ENCODE measurements at places on chromosomes 7 and 10.
A peak's percentile ranks its signal among the peaks of the same experiment; 100 is the strongest.

- no peak for DNase-seq
These were observed 242.8 kb downstream of the KLF6 start for GRCh38 chr10:3542185-3542611.

DNA sequence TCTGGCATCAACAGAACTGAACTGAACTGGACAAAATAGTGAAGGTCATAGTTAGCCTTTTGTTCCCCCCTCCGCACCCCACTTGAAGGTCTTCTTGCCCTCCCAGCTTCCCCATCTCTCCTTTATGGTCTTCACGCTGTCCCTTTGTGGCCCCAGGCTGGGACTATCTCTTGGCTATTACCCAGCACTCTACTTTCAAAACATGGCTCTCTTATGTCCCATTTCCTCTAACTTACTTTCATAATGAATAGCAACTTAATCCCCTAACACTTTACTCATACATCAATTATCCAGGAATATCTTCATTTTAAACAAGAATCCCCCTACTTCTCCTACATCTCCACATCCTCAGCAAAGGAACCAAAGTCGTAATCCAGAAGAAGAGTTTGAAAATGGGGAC, 135.3 kb upstream of the ITGB1 start:
- no peak for DNase-seq

DNA sequence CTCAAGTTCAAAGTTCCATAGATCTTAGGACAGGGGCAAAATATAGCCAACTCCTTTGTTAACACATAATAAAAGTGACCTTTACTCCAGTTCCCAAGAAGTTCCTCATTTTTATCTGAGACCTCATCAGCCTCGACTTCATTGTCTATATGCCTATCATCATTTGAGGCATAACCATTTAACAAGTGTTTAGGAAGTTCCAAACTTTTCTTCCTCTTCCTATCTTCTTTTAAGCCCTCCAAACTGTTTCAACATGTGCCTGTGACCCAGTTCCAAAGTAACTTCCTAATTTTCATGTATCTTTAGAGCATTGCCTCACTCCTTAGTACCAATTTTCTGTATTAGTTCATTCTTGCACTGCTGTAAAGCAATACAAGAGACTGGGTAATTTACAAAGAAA, 569.1 kb downstream of the ANKRD7 start:
- DNase-seq = no peak

GRCh38 chr7:15600298-15600697, 38.5 kb upstream of the AGMO start:
- no peak for DNase-seq

DNA sequence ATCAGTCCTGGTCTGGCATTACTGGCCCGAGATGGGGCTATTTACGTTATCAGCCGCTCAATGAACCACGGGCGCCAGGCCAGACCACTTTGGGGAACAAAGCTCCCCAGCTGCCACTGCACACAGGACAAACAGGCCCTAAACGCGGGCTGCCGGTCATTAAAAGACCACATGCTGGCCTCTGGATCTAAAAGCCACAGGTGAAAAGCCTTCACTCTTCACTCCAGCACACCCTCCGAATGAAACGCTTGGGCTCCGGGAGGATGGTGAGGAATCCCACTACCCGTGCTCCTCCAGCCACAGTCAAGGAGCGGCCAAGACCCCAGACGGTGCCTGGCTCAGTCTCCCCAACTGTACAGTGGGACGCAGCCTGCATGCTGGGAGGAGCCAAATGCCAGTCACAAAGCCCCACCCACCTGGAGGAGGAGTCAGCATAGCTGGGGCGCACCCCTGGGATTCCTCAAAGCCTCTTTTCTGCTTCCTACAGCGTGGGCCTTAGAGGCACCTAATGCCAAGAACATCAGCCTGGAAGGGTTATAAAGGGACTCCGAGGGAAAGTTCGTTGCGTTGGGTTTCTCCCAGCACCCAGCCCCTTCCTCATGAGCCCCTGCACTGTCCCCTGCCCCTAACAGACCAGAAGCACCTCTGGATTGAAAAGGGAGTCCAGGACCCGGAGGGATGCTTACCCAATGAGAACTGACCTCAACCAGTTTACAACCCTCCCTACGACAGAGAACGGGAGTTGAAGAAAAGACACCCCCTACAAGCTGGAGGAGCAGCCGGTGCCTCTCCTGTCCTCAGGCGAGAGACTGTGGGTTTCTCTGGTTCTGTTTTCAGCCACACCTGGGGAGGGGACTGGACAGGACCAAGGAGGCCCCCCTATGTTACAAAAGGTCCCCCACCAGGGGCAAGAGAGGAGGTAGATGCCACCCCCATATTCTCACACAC, 4.7 kb downstream of the PDGFA start:
- no peak for DNase-seq

DNA sequence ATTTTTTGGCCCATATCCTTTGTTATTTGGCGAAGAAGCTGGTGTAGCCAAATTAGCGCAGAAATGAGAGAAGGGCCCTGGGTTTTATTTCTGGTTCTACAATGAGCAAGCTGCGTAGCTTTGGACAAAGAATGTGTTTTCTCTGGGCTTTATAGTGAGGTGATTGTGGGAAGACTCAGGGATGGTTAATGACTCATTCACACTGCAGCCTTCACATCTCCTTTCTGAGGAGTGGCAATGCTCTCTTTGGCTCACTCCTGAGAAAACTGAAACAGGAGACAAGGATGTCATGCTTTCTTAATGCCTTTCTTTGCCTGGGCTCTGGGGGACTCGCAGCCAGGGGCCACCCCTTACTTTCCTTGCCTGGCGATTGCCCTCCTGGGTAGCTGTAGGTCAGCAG, 271.0 kb upstream of the PODXL start:
- DNase-seq = no peak

DNA sequence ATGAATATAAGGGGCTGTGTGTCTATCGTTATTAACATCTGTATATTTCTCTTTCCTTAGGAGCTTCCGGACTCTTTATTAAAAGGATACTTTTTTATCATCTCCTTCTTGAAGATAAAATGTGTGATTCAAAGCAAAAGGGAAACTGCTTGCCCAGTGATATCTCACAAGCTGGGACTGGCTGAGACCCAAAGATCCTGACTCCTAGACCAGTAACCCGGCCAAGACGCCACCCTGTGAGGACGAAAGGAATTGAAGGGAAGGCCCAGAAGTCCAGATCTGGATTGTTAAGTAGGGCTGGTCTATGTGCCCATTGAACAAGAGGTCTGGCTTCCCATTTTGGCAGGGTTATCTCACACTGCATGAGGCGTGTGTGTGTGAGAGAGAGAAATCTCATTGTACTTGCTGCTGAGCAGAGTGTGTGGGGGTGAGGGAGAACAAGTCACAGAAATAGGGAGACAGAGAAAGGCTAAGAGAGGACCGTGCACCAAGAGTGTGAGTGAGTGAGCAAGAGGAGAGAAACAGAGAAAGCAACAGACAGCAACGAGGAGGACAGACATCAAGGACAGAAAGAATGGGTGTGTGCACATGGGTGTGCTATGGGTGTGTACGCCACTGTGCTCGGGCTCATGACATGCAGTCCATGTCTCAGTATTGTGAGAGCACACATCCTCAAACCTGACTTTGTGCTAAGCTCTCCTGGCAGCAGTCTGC, 75.4 kb downstream of the PLXNA4 start:
- no peak for DNase-seq

DNA sequence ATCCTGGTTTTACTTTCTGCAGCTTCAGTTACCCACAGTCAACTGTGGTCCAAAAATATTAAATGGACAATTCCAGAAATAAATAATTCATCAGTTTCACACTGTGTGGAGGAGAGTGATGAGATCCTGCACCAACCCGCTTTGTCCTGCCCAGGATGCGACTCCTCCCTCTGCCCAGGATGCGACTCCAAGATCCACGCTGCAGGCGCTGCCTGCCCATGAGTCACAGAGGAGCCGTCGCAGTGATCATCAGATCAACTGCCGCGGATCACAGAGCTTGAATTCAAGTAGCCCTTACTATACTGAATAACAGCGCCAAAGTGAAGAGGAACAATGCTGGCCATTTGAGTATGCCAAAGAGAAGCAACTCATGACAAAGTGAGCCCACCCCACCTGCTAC, 61.5 kb downstream of the GRB10 start:
- no peak for DNase-seq

GRCh38 chr7:140230861-140231770, 54.3 kb upstream of the KDM7A start:
- peak; percentile 46 for DNase-seq

GRCh38 chr7:44263326-44264082, 61.9 kb downstream of the CAMK2B start:
- no peak for DNase-seq

- no peak for DNase-seq
These were observed 17.2 kb upstream of the EIF5AL1 start for GRCh38 chr10:79494871-79495705.

DNA sequence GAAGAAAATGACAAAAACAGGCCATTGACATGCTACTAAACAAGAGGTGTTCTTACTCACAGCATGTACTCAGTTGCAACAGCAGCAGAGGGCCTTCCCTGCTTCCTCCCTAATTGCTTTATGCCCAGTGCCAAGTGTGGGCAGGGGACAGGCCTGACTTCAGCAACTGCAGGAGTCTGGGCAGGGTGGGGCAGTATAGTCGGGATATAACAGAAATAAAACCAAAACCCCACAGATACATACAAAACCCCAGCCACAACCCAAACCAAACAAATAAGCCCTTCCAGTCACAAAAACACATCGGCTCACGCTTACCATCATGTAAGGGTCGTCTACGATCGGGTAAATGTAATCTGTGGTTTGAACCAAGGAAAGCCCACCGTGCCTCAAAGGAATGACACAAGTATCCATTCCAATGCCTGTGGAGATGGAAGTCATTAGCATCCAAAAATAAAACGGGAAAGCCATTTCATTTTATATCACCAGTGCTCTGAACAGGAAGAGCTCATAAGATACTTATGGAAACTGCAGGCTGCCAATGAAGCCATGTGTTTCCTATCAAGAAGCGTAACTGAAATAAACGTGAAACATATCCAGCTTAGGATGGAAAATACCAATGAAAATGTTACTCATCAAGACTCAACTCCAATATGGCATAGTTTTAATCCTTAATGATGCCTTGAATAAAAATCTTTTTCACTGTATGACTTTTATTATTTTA, 9.5 kb downstream of the SEPHS1 start:
- DNase-seq = no peak

DNA sequence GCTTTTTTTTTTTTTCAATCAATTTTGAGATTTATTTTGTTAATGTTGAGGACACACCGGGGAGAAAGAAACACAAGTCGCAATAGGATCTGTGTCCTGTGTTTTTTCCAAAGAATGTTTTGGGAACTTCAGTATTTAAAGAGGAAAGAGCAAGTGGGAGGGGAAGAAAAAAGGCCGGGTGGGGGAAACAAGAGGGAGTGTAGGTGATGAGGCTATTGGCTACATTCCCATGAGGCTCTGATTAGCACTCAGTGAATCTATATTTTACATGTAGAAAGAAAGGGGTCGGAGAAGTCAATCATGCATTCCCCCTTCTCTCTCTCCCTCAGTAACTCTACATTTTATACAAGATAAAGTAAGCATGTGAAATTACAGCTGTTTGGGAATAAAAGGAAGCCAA, 4.1 kb downstream of the ZNF680 start:
- no peak for DNase-seq

- DNase-seq = no peak
These were observed 16.5 kb downstream of the KNDC1 start for GRCh38 chr10:133176546-133176945.

DNA sequence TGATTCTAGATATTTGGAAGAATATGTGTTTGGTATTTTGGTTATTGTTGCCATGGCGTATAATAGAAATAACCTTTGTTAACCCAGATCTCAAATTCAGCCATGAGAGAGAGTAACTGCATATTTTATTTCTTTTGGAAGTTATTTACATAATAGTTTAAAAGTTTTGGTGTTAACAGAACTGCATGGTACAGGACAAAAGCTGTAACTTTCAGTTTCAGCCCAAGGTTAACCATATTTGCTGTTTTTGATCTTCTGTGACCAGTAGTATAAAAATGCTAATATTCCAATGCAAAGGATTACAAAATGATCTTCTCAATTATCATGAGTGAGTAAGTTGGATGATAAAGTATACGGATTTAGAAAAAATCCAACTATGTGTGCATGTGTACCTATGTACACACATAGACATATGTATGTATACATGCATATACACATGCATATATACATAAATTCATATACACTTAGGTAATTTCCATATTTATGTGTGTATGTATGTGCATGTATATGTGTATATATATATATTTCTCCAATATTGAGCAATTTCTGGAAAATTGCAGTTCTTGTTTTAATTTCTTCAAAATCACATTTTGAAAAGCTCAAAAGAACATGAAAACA, 38.0 kb upstream of the PIP4K2A start:
- no peak for DNase-seq

GRCh38 chr7:159032322-159032721, 112.3 kb downstream of the VIPR2 start:
- DNase-seq = no peak

- DNase-seq = no peak
These were observed 1.8 kb downstream of the AP4M1 start for GRCh38 chr7:100102950-100103840.

DNA sequence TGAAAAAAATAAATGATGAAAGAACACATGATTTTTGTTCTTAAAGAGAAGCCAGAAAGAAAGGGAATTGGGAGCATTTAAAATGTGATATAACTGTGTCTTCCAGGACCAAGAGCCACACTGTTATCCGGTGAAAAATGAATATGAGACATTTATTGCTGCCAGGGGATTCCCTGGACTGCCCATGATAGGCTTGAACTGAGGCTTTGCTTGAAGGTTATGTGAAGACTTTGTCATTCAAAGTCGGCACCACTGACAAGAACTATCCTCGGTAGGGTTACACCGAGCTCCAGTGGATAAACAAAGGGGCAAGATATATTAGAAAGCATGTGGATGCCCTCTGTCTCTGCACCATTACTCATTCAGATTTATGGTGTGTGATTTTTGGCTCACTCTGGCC, 125.4 kb upstream of the MINDY3 start:
- no peak for DNase-seq

DNA sequence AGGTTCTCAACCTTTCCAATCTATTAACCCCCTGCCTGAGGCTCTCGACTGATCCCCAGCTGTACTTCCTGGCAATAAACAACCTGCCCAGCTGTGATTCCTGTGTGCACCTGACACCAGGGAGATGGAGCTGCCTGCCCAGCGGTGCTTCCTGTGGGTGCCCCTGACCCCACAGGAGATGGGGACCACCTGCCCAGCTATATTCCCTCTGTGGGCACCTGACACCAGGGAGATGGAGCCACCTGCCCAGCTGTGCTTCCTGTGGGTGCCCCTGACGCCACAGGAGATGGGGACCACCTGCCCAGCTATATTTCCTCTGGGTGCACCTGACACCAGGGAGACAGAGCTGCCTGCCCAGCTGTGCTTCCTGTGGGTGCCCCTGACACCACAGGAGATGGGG, 184.0 kb downstream of the DIP2C start:
- DNase-seq = no peak

- DNase-seq = no peak
These were observed 205.1 kb downstream of the CREB5 start for GRCh38 chr7:28617308-28617880.

GRCh38 chr7:40824461-40824860, 689.7 kb downstream of the SUGCT start:
- DNase-seq = no peak

GRCh38 chr10:4650582-4650981, 175.4 kb upstream of the AKR1E2 start:
- no peak for DNase-seq

- no peak for DNase-seq
These were observed 160.7 kb upstream of the MKI67 start for GRCh38 chr10:128286762-128287500.

Measured in GM06990 (cell line).